ENCODE measurements at places on chromosomes 6 and 20.

GRCh38 chr6:36145495-36145894, 15.2 kb downstream of the MAPK13 start:
- DNase-seq, result no peak

GRCh38 chr20:3660262-3661059, 2.7 kb downstream of the GFRA4 start:
- DNase-seq, result no peak

DNA sequence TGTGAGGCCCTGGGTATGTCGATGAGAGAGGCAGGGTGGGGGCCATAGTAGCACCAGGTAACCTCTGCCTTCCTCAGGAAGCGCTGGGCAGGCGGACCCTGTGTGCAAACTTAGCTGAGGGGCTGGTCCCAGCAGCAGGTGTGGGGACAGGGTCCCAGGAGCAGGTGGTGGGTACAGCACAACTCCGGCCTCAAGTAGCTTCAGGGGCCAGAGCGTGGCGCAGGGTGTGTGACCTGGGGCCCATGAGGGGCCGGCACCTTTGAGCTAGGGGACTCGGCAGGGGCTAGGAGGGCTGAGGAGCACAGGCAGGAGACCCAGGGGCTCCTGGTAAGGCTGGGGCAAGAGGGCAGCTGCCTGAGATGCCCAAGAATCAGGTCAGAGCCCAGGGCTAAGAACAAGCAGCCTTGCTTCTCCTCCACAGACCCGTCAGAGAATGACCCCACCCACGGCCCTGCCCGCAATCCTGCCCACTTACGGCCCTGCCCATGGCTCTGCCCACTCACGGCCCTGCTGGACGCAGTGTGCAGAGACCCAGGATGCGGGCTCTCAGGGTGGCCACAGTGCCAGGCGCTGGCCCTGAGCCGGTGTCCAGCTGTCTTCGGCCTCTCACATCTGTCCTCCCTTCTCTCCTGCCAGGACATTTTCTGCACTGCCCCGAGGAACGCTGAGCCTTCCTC, 30.9 kb downstream of the CHRNA4 start:
- no peak for DNase-seq

DNA sequence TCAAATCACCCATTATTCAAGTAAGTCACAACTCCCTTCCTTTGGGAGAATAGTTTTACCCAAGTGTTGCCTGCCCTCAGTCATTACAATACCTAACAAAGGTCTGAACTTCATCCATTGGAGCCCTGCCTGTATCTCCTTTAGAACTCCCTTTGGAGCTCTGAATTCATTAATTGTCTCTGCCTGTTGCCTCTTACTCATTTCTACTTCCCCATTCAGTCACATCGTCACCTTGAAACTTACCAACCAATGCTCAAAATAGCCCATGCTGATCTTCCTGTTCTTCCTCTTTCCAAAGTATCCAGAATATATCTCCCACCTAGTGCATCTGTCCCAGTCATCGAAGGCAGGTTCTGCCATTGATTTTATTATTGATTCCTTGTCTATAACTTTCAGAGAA, 120.7 kb upstream of the ADGRF1 start:
- DNase-seq, result no peak

DNA sequence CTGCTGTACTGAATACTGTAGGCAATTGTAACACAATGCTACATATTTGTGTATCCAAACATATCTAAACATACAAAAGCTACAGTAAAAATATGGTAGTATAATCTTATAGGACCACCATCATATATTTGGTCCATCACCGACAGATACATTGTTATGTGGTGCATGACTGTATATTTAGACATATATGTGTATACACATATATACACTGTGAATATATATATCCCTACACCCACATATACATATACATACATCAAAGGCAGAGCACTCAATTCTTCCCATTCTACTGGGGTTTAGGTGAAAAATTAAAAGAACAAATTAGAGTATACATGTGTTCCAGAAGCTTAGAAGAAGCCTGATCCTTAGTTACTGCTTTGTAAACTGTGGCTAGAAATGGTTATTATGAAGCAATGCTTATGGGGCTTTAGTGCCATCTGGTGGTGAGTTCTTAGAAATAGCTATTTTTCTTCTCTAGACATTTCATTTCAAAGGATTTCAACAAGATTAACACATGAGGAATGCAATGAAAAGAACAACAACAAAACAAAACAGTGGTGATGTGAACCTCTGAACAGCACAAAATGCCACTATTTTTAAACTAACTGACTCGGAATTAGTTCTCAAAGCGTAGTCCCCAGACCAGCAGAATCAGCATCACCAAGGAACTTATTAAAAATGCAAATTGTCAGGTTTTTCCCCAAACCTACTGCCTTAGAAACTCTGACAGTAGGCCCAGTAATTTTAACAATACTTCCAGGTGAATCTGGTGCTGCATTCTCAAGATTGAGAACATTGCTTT, 38.0 kb downstream of the PKHD1 start:
- peak; percentile 53 for DNase-seq

- DNase-seq, result peak; percentile 75
Measured at GRCh38 chr20:34129518-34130162, 17.6 kb upstream of the EIF2S2 start.

DNA sequence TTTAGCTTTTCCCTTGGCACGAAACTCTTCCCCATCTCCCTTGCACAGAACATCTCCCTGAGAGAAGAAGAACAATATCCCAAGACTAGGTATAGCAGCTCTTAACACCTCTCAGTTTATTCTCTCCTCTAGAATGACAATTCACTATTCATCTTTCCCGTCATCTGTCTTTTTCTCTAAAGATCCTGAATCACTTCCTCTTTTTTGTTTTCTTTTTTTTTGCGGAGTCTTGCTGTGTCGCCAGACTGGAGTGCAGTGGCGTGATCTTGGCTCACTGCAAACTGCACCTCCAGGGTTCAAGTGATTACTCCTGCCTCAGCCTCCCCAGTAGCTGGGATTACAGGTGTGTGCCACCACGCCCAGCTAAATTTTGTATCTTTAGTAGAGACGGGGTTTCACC, 574.4 kb upstream of the MAP3K7 start:
- no peak for DNase-seq

DNA sequence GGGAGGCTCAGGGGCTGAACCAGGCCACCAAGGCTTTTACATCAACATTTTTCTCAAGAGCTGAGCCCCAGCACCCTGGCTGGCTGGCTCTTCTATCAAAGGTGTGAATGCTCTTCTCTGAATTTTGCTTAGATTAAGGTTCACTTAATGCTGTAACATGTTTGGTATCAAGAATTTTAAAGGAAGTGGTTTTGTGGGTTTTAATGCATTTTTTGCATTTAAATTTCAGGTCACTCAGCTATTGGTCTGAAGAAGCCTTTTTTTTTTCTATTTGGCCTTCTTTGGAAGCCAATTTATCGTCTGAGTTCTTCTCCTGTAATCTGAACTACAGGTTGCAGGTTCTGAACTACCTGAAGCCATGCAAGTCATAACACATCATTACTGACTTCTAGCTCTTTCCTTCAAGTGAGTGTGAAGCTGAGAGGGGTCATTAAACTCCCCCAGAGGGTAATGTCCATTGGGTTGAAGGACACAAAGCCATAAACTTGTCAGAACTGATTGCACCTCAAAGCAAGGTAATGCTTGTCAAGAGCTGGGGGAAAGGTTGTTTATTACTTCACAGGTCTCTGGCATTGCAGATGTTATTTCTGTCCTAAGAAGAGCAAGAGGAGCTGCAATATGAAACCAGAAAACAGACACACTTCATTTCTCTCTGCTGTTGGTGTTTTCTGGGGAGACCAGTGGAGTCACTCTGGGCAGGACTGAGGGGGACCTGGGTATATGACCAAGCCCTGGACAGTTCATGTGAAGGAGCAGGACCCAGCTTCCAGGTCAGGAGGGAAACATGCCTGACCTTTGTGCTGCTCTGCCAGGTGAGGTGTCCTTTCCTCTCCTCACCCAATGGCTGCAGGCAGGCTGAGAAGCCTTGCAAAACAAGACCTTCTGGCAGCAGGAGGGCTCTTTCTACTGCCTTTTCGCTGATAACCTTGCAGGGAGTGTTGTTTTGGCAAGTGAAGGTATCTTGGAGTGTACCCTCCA, 26.1 kb upstream of the NEDD9 start:
- no peak for DNase-seq

DNA sequence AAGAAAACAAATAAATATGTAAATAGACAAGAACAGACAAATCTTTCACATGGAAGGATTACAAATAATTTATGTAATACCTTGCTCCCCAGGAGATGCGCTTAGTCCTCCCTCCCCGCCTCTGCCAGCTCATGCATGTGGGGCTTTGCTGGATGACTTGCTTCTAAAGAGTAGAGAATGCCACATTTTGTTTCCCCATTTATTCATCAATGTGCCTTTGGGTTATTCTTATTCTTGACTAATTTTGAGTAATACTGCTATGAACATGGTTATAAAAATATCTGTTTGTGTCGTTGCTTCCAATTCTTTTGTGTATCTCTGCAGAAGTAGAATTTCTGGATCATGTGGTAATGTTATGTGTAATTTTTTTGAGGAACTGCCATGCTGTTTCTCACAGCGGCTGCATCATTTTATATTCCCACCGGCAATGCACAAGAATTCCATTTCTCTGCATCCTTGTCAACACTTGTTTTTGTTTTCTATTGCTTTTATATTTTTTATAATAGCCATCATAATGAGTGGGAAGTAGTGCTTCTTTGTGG, 23.8 kb upstream of the DUSP22 start:
- DNase-seq, result no peak

DNA sequence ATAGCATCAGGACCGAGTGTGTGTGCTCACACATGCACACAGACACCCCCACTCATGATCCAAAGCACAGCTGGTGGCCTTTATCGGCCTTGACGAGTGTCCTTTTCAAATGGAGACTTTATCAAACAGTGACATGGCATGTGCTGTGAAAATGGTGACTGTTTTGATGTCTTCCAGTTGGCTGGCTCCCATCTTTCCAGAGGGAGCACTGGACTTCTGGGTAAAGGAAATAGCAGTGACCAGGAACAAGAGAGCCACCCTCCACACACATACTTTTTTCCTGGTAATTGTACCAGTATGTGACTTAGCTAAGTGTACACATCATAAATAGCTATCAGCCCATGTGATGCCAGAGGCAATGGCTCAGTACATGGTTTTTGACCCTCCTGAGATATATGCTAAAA, 52.7 kb downstream of the ZDHHC14 start:
- DNase-seq, result no peak

DNA sequence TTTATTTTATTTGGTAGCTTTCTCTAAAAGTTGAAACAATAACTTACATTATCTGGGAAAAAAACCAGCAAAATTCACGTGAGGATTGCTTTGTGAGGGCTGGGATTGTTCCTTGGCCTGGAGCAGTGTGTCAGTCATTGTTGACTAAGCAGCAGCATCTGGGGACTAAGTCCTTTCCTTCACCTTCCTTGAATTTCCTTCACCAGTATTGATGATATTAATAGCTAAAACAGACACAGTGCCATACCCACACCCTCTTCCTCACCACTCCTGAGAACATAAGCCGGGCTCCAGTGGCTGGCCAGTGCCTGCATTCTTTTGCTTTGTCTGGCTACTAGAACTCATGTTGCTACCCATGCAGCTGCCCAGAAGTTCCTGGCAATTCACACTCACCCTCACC, 23.7 kb downstream of the PLCB1 start:
- peak; percentile 68 for DNase-seq

DNA sequence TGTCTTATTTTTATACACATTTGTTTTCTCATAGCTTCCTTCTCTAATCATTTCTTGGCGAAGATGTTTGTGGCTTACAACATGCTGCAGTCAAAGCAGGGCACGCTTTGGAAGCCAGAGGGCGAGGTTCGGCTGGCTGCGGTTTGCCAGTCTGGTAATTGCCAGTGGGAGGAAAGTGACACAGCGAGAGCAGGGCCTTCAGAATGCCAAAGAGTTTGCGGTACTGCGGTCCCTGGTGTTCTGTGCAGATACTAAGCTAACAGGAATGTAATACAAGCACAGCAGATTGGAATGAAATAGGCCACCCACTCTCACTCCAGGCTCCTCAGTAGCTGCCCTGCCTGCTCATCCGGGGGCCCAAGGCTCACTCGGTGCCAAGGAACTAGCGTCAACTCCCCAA, 58.7 kb upstream of the TGM3 start:
- no peak for DNase-seq

DNA sequence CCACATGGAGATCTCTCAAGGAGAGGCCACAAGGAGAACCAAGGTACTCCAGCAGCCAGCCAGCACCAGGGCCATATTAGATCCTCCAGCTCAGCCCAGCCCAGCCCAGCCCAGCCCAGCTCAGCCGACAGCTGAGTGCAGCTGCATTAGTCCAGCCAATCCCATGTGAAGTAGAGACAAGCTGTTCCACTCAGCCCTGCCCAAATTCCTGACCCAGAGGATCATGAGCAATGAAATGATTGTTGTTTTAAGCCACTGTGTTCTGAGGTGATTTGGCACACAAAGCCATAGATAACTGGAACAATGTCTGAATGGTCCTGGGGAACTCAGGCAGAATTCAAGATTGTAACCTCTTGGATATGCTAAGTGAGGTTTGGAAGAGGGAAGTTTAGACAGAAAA, 59.5 kb upstream of the BMP2 start:
- DNase-seq, result no peak

DNA sequence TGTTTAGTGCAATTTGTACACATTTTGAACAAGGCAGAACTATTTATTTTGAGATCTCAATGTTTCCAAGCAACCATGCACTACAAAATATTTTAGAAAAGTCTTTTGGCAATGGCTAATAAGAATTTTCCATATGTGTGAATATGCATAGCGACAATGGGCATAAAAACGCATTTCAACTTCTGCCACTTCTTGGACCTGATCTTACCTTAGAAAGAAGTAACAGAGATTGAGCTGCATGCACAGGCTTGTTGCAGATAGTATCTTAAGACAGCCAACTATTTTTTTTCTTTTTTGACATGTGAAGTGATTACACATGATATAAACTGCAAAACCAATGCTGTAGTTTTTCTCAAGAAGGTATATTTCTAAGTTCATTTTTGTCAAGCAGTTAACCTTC, 210.4 kb upstream of the PHACTR1 start:
- DNase-seq, result no peak

DNA sequence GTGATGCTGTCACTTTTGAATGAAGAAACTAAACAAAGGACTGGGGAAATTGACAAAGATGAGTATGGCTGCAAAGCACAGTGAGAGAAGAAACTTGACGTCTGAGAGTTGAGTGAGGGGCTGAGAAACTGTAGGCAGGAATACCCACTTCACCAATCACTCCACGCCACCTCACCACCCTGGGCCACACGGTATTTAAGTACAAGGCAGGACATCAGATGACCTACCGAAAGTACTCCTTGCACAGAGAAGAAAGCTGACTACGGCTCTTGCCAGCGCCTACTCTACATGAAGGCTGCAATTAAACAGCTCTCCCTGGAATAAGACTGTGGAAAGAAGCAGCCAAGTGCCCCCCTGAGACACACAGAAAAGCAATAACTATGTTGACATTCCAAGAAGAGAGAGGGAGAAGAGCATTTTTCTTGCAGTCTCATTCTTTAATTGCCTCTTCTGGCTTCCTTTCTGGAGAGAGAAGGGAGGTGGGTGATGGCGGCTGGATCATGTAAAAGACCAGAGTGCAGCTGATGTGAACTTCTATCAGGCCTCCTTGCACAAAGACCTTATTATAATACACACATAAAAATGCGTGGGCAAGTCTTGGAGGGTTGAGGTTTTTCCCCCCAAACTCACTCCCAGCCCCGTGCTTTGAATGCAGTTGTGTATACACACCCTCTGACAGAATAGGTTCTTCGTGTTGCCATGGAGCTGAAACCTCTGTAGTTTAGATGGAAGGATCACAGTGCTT, 44.6 kb downstream of the HIVEP2 start:
- DNase-seq, result no peak

Data from kidney capillary endothelial cell (primary cell).